ENCODE measurements at places on chromosomes 7 and 10.
A peak's percentile ranks its signal among the peaks of the same experiment; 100 is the strongest.

DNA sequence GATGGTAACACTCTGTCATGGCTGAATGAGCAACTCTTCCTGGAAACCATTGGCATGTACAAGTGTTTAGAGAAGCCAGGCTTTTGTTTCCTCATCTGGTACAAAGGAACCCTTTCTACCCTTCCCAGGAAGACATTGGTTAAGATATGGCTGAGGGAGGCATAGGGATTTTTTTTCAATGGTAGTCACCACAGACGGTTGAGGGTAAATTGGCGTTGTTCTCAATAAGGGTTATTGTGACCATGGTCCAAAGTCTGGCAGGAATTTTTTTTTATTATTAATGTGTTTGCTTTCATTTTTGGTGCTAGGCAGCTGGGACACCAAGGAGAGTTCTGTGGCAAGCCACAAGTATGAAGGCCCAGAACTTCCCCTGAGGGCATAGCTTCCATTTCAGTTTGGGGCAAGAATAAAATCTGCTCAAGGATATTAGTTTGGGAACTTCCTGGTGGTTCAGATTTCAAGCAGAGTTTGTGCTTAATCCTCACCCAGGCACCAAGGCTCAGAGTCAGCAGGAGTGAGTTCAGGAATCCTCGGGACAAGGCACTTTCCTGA is at the start of gene PLEKHS1:
TSS of gene PLEKHS1 (plus strand) at position 502 of the 552 bp plus-strand sequence. CDS start 3,596 bp downstream, outside the sequence.
- no peak for DNase-seq

DNA sequence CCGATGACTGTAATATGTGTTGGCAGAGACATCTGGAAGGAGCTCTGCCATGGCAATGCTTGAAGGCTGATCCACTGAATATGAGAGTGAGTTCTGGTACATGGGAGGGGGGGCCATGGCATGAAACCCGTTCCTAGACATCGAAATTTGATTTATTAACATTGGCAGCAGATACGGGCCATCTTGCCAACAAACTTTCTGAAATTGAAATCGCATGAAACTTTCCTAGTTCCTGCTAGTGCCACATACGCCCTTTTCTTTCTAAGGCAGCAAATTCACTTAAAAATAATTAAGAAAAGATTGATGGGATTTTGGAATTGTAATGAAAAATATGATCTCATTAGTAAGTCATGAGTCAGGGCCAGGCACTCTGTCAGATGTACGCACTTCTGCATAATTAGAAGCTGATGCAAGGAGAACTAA is 91.8 kb upstream of the KMT2C start:
- DNase-seq = no peak

GRCh38 chr7:50092579-50093491 is at the start of gene ZPBP:
Gene ZPBP (minus strand): TSS chr7:50093246. CDS start chr7:50093194, 52 bp downstream.
- DNase-seq = peak; percentile 55

DNA sequence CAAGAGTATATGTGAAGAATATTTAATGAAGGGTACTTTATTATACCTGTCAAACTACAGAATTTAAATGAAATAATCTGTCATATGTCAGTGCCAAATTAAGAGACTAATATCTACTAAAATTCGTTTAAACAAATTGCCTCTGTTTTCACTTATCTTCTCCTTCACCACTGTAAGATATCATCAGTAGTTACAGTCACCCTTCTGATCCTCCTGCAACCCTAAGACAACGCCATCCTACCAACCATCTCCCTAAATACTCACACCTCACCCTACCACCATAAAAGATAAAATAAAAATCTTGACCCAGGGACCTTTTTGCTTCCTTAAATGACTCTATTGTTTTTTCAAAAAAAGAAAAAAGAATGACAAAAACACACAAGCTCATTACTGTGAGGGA is 20.8 kb downstream of the EZH2 start:
- DNase-seq = no peak

GRCh38 chr10:122113161-122113944 is 124.4 kb downstream of the TACC2 start:
- DNase-seq = peak; percentile 71

GRCh38 chr10:33968983-33969382 is 634.5 kb upstream of the NRP1 start:
- DNase-seq = no peak

DNA sequence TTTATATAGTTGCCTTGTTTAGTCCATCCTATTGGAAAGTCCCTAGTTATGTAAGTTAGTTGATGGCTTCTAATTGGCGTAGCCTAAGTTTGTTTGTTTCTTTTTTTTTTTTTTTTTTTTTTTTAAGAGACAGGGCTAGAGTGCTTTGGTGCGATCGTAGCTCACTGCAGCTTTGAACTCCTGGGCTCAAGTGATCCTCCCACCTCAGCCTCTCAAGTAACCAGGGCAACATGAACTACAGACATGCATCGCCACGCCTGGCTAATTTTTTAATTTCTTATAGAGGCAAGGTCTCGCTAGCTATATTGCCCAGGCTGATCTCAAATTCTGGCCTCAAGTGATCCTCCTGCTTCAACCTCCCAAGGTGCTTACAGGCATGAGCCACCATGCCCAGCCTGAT is 7.1 kb downstream of the CSGALNACT2 start:
- no peak for DNase-seq

- DNase-seq = no peak
Measured at GRCh38 chr10:98376485-98376884, 38.5 kb downstream of the PYROXD2 start.

GRCh38 chr10:120505866-120506265 is 48.8 kb downstream of the PLPP4 start:
- no peak for DNase-seq

DNA sequence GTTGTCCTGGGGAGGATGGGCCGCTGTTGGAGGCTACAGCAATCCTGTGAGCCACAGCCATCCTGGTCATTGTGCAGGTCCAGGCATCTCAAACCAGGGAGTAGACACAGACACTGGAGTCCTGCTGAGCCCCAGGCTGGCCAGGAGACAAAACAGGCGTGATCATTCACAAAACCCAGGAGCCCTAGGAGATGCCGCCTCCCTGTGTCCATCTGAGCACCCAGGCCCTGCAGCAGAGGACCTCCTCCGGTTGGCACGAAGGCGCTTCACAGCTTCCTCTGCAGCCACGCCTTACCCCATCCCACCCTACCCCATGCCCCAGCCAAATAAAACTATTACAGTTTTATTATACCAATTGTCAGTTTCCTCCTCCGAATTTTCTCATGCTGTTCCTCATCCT is 183.6 kb downstream of the PLXNA4 start:
- no peak for DNase-seq

- no peak for DNase-seq
Measured at GRCh38 chr7:92228100-92228499, 17.6 kb downstream of the KRIT1 start.

DNA sequence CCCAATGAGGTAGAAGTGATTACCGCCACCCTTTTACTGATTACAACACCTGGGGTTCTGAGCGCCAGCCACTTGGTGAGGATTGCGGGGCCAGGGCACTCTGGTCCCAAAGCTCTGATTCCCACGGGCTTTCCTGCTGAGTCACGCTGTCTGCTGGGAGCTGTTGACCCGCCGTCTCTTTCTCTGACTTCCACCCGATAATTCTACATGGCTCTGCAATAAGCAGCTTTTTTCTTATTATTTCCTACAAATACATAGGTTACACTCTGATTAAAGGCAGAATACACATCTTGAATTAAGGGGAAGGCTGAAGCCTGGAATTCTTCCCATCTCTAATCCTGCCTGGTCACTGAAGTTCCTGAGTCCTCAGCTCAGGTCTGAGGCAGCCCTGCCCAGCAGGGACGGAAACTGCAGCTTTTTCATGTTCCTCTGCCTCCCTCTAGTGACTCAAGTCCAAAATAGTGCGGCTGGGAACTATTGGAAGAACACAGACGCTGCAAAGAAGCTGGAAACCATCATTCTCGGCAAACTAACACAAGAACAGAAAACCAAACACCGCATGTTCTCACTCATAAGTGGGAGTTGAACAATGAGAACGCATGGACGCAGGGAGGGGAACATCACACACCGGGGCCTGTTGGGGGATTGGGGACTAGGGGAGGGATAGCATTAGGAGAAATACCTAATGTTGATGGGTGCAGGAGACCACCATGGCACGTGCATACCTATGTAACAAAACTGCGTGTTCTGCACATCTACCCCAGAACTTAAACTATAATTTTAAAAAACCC is 178.3 kb downstream of the PRKCQ start:
- peak; percentile 82 for DNase-seq

DNA sequence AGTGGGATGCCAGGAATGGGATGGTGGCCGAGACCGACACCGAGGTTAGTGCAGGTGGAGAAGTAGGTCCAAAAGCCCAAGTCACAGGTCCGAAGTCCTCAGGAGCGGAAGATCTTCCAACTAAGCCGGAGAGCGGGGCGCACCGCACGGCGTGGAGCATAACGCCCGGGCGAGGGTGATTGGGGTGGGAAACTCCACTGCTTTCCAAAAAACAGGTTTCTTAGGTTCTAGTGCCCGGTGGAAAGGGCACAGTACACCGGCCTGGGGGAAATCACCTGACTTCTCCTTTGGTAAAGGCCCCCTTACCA is 11.4 kb upstream of the SPAG6 start:
- no peak for DNase-seq

DNA sequence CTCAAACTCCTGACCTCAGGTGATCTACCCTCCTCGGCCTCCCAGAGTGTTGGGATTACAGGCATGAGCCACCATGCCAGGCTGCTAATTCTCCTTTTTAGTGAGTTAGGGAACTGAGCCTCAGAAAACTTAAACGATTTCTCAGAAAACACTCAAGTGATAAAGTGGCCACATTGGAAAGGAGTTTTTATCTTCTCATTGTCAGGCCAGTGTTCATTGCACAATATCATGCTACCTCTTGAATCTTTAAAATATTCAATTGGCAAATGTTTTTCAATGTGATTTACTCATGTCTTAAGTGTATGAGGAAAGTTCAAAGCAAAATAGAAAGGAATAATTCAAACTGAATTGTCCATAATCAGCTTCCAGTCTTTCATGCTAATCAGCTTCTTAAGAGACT is 80.7 kb downstream of the ITGB8 start:
- no peak for DNase-seq

DNA sequence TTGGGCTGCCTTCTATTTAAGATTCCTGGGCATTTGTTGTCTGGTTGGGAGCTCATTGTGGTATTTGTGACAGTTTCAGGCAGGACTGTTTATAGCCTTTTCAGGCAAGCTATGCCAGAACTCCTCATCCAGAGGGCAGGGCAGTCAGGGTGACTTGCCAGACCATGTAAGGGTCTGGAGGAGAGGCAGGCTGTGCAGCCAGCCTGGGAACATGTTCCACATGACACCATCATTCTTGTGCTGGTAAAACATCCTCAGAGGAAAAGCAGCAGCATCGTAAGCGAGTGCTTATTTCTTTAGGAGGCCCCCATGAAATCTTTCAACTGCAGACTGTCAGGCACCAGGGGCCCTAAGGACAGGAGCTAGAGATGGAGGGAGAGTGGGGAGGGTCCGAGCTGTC is 44.0 kb upstream of the SORBS1 start:
- no peak for DNase-seq

DNA sequence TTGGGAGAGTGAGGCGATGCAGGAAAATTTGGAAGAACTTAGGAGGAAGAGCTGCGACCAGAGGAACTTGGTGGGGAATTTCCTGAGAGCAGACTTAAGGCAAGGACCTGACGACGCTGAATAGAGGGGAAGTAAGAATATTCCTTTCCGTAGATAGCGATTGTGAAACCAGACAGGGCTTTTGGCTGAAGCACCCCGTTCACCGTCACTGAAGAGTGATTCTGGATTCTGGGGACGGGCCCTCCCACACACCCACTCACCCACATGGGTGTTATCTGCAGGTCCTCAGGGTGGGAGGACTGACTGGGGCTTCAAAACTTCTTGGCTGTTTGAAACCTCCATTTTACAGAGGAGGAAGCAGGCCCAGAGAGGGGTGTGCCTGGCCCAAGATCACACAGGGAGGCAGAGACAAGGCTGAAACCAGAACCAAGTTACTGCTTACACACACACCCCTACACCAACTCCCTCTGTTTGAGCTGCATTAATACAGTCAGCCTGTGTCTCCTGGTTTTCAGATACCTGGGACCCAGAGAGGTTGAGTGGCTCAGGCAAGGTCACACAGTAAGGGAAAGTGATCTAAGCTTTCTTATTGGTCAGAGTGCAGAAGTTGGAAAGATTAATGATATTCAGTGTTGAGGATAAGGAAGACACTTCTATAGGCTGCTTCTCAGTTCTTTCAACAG is 37.2 kb upstream of the CDH23 start:
- peak; percentile 69 for DNase-seq

- no peak for DNase-seq
Measured at GRCh38 chr7:98467570-98468312, 66.9 kb upstream of the BAIAP2L1 start.

- DNase-seq = no peak
Measured at GRCh38 chr10:130747356-130747755, 564.2 kb downstream of the TCERG1L start.

DNA sequence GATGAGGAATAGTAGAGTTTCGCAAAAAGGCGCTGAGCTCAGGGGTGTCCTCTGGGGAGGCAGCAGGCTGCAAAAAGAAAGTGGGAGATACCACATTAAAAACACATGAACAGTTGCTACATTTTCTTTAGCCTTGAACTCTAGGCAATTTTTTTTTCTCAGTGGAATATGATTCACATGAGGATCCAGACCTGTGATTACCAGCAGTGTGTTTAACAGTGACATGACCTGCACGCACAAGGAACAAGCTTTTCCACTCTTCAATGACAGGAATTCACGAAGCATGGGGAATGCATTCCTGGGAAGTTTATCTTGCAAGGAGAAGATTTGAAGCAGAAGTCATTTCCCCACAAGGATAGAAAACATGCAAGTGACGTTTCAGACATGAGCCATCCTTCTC is 161.6 kb downstream of the ITGA8 start:
- DNase-seq = no peak

- no peak for DNase-seq
Measured at GRCh38 chr10:103507235-103508191, 14.0 kb downstream of the NEURL1 start.

All from GM13977 (cell line).